ENCODE measurements at places on chromosomes 6 and 20.

- ATAC-seq, result no peak
Observed at GRCh38 chr6:108745664-108746336, 102.4 kb upstream of the ARMC2 start.

GRCh38 chr20:49631061-49631716 lies 63.3 kb upstream of the PTGIS start:
- ATAC-seq, result peak; percentile 43

- no peak for ATAC-seq
Observed at GRCh38 chr20:36490191-36490590, 51.1 kb upstream of the MYL9 start.

DNA sequence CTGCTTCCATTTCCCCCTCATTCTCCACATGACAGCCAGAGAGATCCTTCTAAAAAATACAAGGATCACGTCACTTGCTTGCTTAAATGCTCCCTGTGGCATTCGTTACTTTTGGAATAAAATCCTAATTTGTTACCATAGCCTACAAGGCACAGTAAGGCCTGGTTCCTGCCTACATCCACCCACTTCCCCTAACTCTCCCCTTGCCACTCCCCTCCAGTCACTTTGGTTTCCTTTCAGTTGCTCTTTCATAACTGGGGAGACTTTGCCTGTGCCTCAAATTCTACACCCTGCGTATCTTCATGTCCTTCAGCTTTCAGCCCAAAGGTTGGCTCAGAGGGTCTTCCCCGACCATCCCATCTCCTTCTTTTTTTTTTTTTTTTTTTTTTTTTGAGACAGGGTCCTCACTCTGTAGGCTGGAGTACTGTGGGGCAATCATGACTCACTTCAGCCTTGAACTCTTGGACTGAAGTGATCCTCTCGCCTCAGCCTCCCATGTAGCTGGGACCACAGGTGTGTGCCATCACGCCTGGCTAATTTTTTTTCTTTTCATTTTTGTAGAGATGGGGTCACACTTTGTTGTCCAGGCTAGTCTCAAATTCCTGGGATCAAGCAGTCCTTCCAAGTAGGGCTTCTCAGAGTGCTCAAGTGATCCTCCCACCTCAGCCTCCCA lies 12.5 kb downstream of the ID1 start:
- no peak for ATAC-seq

DNA sequence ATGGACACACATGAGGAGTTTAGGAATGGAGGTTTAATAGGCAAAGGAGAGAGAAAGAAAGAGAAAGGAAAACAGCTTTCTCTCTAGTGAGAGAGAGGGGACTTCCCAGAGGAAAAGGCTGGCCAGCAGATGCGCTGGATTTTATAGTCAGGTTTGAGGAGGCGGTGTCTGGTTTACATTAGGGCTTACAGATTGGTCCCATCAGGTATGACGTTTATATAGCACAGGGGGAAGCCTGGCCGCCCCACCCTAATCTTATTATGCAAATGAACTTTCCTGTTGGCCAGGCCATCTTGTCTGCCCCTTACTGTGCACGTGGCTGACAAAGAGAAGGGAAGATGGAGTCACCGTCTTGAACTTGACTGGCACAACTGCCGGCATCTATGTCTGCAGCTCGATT lies 86.6 kb upstream of the QKI start:
- ATAC-seq, result no peak
